Activated CD4-positive, CD25-positive, alpha-beta regulatory T cell treated with anti-CD3 and anti-CD28 coated beads, Interleukin-2, amount 50 U/mL, for 72 hours (primary cell): ENCODE measurements at places on chromosomes 16 and 17.

DNA sequence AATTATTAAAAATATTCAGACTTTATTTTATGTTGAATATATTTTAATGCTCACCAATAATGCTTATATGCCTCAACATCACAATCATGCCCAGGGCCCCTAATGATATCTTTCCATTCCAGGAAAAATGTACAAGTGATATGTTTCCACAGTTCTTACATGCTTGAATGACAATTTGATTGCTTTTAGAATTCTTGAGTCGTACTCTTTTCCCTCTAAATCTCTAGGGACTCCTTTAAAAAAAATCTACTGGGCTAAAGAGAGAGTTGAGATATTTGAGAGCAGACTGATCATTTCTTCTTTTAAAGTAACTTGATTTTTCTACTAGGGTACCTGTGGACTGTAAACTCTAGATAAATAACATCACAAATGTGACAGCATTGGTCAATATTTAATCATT lies 18.2 kb upstream of the HLF start:
- no peak for DNase-seq

- DNase-seq = no peak
Measured at GRCh38 chr17:4543557-4544026, 11.6 kb downstream of the MYBBP1A start.

DNA sequence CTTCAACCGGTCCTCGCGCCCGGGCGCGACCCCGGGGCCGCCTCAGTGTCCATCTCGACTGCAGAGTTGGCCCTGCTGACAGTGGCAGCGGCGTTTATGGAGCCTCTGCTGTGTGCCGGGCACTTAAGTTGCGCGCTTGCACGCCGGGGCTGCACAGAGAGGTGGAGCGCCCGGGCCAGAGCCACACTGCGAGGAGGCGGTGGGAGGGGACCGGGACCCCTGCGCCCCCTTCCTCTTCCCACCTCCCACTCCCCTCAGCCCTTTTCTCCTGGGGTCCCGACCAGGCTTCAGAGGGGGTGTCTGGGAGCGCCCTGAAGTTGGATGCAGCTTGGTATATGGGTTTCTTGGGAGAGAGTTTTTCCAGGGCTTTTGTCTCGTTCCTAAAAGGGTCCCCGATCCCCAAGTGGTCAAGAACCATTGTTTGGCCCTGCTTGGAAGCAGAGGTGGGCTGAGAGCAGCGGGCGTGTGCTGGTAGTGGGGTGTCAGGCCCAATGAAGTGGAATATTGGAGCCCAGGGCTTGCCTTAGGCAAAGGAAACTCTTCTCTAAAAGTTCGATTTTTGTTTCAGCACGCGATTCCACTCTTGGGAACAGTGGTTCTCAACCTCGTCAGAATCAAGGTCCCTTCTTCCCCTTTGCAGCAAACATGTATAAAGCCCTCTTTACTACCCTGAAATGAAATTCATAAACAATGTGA lies 605 bp downstream of the MRTFB start:
- no peak for DNase-seq

- DNase-seq = no peak
Measured at GRCh38 chr17:81454473-81454872, 58.1 kb downstream of the ACTG1 start.

DNA sequence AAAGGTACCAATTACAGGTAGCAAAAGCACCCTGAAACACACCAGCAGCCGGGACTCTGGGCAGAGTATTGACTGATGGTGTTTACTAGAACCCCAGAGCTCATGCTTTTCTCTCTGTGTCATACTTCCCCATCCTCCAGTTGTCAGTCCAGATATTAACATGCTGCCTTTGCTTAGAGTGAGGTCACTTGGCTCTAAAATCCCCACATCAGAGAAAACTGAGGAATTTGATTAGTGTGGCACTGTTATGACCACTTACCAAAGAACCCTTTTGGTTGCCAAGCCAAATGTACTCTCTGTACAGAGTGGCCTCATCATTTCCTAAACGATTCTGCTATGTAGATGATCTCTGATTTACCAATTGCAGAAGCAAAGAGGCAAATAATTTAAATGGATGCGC lies 80.4 kb downstream of the ABCC12 start:
- no peak for DNase-seq

DNA sequence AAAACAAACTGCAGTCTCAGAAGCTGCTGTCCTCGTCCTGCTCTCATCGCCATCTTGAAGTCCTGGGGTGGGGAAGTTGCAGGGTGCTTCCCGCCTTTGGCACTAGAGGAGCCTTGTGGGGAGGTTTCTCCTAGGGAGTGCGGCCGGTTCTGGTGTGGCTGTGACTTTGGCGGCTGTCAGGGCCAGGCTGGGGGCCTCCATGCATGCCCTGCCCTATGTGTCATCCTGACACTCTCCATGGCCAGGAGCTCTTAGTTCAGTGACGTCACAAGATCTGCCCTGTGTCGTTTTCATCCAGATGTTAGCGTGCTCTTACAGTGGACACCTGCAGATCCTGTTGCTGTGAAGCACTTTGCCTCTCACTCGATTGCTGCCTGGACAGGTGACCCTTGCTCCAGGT lies 49.6 kb downstream of the PLD6 start:
- no peak for DNase-seq

DNA sequence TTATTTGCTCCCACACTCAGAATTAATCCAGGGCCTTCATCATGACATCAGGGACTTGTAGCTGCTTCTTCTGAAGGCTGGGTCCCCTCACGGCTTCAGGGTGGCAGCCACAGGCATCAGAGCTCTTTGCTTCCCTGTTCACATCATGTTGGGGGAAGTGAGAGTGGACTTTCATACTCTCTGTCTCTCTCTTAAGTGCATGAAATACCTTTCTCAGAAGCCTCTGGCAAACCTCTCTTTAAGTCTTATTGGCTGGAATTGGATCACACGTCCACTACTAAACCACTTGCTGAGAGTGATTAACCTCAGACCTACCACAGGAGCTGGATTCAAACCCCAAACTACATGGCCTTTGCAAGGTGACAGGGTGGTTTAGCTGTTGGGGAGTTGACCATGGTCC lies 17.7 kb upstream of the SALL1 start:
- no peak for DNase-seq

DNA sequence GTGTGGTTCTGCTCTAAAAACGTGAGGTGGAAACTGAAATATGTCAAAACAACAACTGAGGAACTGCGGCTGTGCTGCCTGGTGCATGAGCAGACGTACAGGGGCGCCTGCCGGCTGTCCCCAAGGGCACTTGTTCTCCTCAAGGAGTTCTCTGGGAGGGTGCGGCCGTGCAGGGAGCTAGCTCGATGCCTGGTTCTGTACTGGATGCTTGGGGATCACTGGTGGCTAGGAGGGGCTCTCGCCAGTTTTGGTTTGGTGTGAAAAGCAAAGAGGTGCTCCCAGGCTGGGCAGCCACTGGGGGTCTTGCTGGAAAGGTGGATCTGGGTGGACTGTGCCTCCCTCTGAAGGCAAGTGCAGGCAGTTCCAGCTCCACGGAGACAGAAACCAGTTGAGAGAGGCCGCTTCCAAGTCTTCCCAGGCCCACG lies 41.9 kb upstream of the ATP2A3 start:
- no peak for DNase-seq

DNA sequence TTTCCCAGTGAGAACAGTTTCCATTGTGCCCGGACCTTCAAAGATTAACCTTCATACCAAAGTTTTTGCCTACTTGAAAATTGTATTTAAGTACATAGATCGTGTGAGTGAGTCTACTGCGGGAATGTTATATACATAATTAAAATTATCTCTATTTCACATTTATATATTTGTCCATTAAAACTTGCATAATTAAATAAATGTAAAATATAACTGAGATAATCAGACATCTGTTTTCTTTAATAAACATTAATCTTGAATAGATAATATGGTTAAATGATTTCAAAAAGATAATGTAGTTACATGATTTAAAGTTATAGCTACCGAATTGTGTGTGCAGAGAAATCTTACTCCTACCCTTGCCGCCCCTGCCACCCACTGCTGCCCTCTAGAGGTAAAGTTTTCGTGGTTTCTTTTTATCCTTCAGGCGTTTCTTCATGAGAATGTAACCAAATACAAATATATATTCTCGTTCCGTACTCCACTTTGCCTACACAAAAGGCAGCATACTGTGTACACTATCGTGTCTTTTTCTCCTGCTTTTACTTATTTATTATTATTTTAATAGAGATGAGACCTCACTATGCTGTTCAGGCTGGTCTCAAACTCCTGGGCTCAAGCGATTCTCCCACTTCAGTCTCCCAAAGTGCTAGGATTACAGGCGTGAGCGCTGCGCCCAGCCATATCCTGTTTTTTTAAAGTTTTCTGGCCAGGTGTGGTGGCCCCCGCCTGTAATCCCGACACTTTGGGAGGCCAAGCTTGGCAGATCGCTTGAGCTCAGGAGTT lies 35.6 kb downstream of the RPA1 start:
- no peak for DNase-seq

DNA sequence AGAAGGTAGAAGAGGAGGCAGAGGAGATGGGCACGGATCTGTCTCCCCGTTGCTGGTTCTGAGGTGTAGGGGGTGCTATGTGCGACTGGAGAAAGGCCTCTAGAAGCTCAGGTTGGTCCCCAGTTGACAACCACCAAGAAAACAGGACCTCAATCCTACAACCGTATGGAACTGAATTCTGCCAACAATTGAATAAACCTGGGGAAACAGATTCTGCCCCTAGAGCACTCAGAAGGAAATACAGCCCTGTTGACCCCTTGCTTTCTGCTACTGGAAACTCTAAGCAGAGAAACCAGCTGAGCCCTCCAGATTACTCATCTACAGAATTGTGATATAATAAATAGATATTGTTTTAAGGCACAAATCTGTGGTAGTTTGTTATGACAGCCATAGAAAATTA lies 313.0 kb upstream of the GOT2 start:
- DNase-seq = no peak
